ENCODE measurements at places on chromosomes 5 and 9.

DNA sequence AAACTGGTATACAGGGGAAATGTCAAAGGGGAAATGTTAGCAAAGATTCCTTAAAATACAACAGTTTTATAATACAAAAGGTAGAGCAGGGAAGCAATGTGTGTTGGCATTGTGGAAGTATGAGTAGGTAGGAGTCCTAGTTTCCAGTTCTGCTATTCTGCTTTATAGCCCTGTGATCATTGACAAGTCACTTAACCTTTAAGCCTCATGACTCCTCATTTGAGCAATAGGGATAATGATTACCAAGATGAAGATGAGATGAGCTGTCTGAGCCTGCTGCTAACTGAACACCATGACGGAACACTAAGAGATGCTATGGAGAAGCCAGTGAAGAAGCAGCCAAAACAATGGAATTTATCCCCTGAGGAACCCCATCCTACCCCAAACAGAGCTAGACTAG lies 251.7 kb downstream of the PAPPA start:
- no peak for DNase-seq

DNA sequence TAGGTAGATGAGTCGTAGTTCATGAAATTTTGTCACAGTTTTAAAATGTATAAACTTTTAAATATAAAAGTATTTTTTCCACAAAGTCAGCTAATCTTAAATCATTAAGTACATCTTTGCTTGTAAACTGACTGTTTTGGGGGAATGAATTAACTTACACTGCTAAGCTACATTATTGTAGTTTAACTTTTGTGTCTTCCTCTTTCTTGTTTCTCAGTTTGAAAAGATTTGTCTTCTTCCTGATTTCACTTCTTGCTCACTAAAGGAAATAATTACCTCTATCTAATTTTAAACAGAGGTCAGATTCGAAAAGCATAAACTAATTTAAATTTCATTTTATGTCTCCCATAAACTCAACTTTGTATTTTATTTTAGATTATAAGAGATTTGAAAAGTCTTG lies 5.7 kb downstream of the NIPSNAP3B start:
- DNase-seq: no peak

GRCh38 chr5:135016861-135017290 lies 17.2 kb downstream of the PITX1 start:
- DNase-seq: no peak

GRCh38 chr5:16090270-16090669 lies 89.3 kb downstream of the MARCHF11 start:
- DNase-seq: no peak

GRCh38 chr5:116532762-116533525 lies 41.7 kb downstream of the SEMA6A start:
- no peak for DNase-seq

GRCh38 chr5:149445343-149445738 lies 66.2 kb upstream of the IL17B start:
- no peak for DNase-seq

DNA sequence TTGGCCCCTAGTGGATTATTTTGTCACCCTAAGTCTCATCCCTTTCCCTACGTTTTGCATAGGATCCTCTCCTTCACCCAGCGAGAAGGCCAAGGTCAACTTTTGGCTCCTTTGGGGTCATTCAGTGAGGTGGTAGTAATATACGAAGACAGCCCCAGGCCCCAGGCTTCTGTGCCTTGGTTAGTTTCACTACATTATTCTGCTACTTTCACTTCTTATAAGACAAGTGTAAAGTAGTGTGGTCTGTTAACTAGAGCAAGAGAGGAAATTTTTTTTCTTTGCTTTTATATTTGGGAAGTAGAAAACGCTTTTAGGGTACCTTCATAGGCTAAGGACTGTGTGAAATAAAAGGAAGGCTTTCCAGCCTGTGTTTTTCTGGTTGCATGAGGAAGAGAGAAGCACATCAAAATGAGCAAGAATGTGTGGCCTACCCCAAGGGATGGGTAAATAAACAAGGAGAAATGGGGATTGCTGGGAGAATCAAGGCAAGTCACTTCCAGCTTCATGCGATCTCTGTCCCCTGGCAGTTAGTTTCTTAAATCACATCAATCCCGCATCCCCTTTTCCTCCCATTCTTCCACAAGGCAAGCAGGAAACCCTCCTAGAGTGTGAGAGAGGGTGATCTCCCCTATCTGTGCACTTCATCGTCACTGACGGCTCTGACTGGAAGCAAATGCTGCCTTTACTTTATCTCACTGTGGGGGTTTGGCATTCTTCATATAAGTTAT lies 677.0 kb upstream of the WWC1 start:
- no peak for DNase-seq

GRCh38 chr5:113357696-113358476 lies 76.9 kb downstream of the TSSK1B start:
- DNase-seq: no peak

DNA sequence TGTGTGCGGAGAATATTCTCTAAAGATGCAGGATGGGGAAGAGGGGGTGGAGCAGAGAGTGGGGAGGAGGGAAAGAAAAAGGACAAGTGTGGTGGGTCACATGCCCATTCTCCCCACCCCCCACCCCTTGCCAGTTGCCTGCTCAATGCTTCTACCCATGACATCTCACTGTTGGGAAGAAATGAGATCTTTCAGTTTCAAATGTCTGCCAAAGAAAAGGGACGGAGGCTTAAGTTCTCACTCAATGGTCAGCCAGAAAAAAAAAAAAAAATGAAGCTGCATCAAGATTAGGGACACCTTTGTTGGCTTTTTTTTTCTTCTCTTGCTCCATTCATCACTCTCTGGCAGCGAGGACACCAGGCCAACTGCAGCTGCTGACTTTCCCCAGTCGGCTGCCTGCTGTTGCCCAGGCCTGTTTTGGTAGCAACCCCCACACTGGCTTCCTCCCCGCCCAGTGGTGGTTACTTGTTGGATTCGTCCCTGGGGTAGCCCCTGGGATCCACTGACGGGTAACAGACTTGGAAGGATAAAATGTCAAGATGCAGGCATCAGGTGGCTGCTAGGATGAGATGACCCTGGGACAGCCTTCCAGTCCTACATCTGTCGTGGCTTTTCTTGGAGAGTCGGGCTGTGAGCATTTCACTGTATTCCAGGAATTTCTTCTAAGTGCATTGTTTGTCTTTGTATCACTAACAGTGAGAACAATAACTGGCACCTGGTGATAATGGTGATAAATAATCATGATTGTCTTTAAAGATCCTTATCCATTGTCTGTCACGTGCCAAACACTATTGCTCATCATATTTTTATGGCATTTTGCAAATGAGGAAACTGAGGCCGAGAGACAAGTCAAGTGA lies 9.1 kb downstream of the WWC1 start:
- DNase-seq: peak; percentile 51

GRCh38 chr9:70549926-70550325 lies 135.5 kb upstream of the KLF9 start:
- no peak for DNase-seq

DNA sequence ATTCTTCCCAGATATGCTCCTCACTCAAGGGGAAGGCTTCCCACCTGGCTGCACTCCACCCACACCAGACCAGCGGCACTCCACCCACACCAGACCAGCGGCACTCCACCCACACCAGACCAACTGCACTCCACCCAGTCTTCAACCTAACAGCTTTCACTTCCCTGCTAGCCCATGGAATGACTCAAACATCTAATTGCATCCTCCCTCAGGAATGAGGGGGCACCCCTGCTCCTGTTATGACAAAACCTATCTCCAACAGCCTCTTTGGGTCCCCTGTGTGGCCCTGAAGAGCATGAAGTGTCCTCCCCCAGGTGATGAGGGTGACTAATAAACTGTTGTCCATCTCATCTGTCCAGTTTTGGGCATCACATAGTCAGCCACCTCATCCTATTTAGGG lies 556.6 kb upstream of the TUSC1 start:
- DNase-seq: no peak

GRCh38 chr5:96463091-96463490 lies 30.0 kb upstream of the PCSK1 start:
- no peak for DNase-seq

GRCh38 chr5:137612576-137612975 lies 113.5 kb upstream of the SPOCK1 start:
- no peak for DNase-seq

GRCh38 chr9:12394105-12394504 lies 299.1 kb upstream of the TYRP1 start:
- no peak for DNase-seq

- no peak for DNase-seq
Observed at GRCh38 chr9:30697958-30698357, 1686.5 kb upstream of the ACO1 start.

GRCh38 chr5:168987543-168988300 lies 313.2 kb downstream of the SLIT3 start:
- no peak for DNase-seq

GRCh38 chr5:132947671-132948070 lies 15.8 kb downstream of the AFF4 start:
- DNase-seq: no peak

DNA sequence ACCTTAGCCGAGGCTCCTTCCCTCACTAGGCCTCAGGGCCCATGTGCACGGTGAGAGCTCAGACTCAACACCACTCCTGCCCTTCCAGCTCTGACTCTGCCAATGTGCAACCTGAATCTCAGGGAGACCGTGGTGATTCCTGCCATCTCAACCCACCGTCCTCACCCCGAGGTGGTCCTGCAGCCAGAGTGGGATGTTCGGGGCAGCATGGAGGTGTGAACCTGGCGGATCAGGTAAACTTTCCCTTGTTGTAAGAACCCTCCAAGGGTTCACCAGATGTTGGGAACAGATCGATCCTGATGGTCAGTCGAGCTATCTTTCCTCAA lies 538 bp upstream of the AKNA start:
- DNase-seq: no peak

- no peak for DNase-seq
Observed at GRCh38 chr5:154287136-154287535, 96.6 kb downstream of the GALNT10 start.

- no peak for DNase-seq
Observed at GRCh38 chr5:56674441-56674840, 140.9 kb upstream of the MAP3K1 start.

DNA sequence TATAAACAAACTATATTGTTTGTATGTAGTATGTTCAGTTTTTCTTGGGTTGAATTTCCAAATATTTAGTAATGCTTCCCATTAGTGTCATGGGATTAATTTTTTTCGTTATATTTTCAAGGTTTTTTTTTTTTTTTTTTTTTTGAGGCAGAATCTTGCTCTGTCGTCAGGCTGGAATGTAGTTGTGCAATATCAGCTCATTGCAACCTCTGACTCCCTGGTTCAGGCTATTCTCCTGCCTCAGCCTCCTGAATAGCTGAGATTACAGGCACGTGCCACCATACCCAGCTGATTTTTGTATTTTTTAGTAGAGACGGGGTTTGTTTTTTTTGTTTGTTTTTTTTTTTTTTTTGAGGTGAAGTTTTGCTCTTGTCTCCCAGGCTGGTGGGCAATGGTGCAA lies 10.6 kb downstream of the DDX46 start:
- no peak for DNase-seq

GRCh38 chr9:22041775-22042174 lies 32.7 kb upstream of the CDKN2B start:
- DNase-seq: no peak

DNA sequence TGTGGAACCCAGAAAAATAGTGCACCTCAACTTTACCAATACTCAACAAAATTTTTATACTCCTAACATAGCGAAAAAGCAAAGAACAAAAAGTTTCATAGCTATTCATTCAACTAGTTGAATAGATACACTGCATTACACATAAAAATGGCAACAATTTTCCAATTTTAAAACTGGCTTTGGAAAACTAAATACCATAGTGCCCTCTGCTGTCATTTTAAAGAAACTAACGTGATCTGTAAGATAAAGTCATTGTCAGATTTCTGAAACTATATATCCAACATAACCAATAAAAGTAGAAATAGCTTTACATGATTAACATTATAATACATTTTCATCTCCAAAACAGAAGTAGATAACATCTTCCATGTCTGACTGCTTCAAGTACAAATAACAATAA lies 31.6 kb downstream of the DTWD2 start:
- no peak for DNase-seq

DNA sequence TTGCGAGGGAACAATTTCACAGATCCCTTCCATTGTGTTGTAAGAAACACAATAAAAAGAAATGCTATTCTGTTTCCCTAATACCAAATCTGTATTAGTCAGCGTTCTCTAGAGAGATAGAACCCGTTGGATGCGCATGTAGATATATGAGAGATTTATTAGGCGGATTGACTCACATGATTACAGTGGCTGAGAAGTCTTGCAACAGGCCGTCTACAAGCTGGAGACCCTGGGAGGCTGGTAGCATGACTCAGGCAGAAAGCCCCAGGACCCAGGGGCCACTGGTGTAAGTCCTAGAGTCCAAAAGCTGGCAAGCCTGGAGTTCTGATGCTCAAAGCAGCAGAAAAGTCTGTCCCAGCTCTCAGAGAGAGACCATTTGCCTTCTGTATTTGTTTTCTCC lies 18.4 kb upstream of the IL17B start:
- no peak for DNase-seq

- no peak for DNase-seq
Observed at GRCh38 chr9:132356324-132356924, 1.6 kb upstream of the SETX start.

DNA sequence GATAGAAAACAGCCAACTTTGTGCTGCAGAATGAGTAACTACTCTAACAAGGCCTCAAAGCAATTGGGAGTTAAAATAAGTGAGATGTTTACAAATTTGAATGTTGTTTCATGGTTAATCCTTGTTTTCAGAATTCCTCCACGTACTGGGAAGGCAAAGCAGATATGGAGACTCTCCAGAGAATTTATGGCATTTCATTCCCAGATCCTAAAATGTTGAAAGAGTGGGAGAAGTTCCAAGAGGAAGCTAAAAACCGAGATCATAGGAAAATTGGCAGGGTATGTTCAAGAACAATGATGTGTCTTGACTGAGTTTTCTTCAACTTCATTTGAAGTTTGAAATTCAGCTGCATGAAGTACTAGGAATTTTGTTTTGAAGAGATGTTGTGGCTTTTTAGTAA lies 16.4 kb downstream of the TARS1 start:
- DNase-seq: no peak

GRCh38 chr5:73666891-73667290 lies 40.9 kb downstream of the ARHGEF28 start:
- no peak for DNase-seq

- no peak for DNase-seq
Observed at GRCh38 chr9:136921718-136922117, 22.8 kb downstream of the FBXW5 start.

DNA sequence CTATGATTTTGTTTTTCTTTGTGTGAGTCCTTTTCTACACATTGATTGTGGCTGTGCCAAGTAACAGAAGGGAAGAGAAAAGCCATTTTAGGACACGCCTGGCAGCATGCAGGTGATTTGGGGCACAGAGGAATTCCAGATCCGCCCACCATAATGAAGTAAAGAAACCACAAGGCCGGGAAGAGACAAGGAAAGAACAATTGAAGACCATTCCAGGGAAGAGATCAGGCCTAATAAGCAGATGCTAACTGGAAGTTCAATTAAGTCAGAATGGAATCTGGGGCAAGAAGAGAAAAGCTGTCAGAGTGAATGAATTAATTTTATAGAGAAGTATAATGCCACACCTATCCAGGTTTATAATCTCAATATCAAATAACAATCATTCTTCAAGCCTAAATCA lies 110.2 kb upstream of the ISL1 start:
- DNase-seq: no peak

- DNase-seq: no peak
Observed at GRCh38 chr5:151413800-151414199, 33.6 kb upstream of the SLC36A1 start.

- DNase-seq: no peak
Observed at GRCh38 chr5:171745602-171746001, 40.0 kb upstream of the SMIM23 start.

Measured in C1 segment of cervical spinal cord (tissue), 14 donors.